CD4-positive, CD25-positive, alpha-beta regulatory T cell (primary cell): ENCODE measurements at places on chromosomes 16 and 17.

DNA sequence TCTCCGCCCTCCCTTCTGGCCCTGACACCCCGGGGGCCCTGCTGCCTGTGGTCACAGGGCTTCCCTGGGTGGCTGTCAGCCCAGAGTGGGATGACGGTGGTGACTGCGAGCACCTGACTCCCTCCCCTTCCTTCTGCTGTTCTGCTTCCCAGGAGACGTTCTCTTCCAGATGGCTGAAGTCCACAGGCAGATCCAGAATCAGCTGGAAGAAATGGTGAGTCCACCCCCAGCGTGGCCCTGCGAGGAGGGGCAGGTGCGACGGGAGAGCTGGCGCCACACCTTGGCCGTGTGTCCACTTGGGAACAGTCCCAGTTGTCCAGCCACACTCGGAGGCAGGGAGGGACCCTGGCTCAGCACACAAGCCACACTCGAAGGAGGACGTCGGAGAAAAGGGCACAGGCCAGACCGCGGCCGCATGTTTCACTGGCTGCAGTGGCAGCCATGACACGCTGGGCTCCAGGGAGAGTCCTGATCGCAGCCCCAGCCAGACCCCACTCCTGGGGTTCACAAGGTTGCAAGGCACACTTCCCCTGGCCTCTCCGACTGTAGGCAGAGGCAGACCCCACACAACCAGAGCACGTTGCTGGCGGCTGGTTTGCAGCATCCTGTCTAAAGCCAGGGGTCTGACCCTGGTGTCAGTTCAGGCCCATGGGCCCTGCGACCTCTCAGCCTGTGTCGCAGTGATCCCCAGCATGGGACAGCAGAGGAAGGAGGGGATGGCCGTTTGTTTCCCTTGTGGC is 49.9 kb downstream of the BAIAP2 start:
- DNase-seq: no peak

DNA sequence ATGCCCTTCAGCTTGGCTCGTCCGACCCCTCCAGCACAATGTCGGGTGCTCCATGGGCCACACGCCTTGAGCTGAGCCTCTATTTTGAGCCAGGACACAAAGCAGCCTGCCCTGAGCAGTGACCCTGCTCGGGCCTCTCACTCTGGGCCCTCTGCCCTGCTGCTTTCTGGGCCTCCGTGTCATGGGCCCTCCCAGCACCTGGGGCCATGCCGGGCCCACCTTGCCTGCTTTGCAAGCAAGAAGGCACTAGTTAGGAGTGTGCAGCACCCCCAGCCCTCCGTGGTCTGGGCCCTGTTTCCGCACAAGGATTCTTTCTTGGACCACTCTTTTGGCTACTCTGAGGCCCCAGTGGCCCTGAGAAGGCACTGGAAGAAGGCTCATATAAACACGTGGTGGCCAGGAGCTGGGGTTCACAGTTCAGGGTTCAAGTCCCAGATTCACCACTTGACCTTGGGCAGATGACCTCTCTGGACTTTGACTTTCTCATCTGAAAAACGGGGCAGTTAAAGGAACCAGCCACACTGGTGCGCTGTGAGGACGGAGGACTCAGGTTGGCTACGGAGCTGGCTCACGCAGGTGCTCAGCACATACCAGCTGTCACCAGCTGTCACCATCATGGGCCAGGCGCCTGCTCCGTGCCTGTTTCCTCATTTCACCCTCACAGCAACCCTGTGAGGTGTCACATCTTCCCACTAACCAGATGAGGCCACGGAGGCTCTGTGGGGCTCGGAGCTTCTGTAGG is 166.0 kb upstream of the GSE1 start:
- no peak for DNase-seq

GRCh38 chr16:17306745-17307144 is 164.0 kb downstream of the XYLT1 start:
- no peak for DNase-seq

GRCh38 chr16:24883714-24884151 is 38.0 kb downstream of the SLC5A11 start:
- no peak for DNase-seq

DNA sequence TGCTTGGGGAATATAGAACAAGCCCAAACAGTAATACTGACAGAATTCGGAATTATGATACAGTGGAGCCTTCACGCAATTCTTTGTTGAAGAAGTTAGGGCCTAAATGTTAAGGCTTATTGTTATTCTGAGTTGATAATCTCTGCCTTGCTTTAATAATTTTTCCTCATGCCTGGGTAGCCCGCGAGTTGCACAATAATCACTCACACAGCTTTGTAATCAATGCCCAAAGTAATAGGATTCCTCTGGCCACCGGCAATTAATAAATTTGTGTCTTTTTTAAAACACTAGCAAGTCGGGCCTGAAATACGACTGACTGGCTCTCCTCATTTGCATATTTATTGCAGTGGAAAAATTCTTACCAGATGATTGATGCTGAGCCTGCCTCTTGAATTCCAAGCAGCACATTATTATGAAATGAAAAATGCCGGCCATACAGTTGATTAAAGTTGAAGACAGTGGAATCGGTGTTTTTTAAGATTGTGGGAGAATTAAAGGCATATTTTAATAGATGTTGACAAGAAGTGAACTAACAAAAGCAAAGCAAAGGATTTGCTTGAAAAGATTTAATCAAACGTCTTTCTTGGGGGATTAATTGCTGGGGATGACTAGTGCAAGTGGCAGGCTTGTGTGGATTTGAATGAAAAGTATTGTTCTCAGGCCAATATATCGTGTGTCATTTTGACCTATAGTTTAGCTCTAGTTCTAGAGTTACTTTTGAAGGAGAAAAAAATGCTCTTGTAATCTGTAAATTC is 30.2 kb downstream of the AATF start:
- no peak for DNase-seq

- DNase-seq: peak; percentile 51
Measured at GRCh38 chr17:29572691-29573557, 4.4 kb downstream of the TP53I13 start.

- no peak for DNase-seq
Measured at GRCh38 chr17:31414550-31414918, 23.1 kb downstream of the RAB11FIP4 start.

DNA sequence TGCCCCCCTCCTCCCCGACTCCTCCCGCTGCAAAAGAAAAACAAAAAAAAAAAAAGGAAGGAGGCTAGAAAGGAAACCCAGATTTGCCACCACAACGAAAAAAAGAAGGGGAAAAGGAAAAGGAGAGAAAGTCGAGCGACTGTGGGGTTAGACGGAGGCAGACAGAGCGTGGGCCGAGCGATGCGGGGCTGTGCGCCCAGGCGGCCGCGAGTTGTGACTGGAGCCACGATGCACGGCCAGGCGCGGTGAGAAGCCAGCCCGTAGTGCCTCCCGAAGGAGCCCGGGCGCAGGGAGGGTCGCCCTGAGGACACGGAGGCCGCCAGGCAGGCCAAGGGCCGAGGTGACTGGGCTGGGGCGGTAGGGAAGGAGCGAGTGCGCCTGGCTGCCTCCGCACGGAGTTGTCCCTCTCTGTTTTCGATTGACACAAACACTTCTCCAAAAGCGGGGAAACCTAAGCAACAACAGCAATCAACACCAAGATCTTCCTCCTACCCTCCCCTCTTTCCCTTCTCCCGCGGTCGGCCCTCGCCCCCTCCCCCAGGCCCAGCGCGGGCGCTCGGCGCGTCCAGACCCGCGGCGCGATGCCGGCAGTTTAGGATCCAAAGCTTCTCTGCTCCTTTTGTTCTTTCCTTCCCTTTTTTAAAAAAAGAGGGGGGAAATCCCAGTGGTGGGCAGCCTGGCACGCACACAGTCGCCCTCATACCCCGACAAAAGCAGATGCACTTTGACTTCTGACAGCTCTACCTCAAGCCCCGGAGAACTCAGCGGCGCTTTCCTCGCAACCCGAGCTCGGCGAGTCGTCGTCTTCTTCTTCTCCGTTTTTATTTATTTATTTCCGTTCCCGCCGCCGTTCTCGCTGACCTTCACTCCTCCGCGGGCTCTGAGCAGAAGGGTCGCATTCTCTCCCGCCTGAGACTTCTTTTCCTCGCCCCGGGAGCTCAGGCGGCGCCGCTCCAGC is at the start of gene LHX1:
LHX1 (plus strand) TSS at position 475 of the 958 bp plus-strand sequence. CDS start 723 bp downstream, outside the sequence.
- DNase-seq: no peak

GRCh38 chr17:75869282-75870141 is 8.9 kb downstream of the TRIM47 start:
- no peak for DNase-seq

DNA sequence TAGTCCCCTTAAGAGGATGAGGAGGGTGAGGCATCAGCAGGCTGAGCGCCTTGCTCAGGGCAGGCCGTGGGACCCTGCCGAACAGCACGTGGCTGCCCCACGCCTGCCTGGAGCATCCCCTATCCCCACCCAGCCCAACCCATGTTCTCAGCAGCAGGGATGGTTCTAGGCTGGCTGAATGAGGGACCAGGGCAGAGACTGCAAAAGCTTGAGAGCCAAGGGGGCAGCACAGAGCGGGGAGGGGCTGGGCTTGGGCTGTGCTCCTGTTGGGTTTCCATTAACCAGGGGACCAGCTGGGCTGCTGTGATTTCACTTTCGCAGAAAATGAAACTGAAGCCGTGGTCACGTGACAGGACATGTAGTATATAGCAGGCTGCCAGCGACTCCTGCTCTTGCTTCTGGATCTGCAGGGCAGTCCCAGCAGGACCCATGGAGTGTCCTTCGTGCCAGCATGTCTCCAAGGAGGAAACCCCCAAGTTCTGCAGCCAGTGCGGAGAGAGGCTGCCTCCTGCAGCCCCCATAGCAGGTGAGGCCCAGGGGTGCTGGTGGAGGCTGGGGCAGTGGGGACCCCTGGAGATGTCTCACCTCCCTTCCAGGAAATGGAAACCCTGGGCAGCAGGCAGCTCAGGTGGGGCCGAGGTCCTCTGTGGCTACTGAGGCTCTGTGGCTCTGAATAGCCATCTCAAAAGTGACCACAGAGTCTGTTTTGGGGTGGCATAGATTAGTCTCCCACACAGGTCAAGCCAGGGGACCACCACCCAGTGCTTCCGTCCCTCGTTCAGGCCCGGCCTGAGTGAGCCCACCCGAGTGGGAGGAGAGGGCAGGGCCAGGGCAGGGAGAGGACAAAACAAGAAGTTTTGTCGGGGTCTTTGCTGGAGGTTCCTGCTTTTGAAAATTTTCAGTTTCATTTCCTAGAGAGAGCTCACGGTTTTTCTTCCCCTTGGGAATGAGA is 2.9 kb downstream of the RNF213 start:
- peak; percentile 96 for DNase-seq
